ENCODE measurements at places on chromosomes 4 and X.

DNA sequence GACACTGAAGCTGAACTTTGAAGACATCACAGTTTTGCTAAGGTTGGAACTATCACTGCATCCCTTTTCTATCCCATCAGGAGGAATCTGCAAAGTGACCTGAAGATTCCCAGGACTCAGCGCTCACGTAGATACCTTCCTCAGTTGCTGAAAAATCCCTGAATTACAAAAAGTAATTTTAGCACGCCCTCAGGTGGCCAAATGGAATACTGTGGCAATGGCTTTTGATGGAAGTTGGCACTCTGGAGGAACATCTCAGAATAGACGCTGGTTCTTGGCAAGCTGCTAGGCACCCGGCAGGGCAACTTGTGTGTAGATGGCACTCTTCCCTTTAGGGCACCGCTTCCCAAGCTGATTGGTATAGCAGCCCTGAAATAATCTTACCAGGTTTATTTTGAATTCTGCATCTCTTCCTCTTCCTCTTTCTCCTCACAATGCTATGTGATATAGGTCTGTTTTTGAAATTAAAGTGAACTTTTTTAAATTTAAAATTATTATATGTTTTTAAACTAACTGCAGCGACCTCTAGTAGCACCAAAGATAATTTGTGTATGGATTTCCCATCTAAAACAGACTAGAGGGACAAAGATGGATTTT lies 16.3 kb upstream of the ESX1 start:
- DNase-seq = no peak

GRCh38 chr4:6539009-6539764 lies 35.8 kb upstream of the MAN2B2 start:
- no peak for DNase-seq

DNA sequence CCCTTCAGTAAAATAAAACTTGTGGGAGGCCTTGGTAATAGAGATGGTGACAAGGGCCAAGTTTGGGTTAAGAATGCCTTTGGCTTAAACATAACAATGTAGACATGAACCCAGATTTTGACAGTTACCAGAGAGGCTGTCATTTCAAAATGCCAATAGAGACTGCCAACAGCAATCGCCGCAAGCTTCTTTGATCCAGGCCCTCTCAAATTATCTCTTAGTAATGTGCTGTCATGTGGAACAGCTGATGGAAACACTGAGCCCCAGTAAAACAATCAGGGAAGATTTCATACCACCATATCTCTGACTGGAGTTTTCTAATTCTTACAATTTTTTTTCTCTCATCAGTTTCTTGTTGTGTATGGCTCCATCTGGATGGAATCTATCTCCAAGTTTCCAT lies 80.5 kb downstream of the ZNF330 start:
- no peak for DNase-seq

DNA sequence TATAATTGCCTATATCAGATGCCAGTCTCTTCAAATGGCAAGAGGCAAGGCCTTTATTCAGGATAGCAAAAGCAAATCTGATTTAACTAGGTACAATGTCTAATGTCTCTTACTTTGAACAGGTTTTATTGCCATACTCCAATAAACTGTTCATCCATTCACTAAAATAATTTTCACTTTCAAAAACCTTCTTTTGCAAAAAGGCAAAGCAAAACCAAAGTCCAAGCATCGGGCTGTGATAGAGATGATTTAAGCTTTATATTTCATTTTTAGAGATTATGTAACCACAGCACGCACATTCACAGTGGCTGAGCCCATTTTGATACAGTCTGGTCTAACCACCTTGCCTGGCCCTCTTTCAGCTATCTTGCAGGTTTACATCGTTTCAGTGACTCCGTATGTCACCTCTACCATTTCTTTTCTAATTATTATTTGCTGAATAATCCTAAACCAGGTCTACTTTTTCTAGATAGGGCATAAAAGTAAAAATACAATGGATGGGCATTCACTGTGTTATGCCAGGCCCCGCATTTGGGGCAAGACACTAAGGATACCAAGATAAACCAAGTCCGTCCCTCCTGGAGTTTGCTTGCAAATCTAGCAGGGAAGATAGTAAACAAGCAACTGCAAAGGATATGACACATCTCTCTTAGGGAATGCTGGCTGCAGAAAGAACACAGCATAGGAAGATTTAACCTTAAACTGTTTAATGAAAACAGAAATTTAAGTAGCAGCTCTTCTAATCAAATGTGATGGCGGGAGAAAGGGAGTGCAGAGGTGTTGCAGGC lies 1.8 kb downstream of the CASP3 start:
- DNase-seq = no peak

DNA sequence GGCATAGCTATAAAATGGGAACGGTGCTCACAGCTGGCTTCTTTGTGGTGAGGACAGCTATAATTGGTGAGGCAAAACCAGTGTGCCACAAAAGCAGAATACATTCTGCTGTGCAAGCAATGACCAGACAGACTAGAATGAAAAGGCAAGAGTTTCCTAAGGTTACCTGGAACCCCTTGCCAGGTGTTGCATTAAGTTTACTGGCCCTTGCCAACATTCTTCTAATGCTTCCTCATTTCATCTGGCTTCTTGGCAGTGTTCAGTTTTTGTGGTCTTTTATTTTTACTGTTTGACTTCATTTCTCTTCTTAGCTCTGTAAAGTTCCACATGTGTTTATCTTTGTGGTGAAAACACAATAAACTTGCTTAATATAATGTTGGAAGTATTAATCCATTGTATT lies 131.4 kb downstream of the PTTG2 start:
- DNase-seq = no peak

DNA sequence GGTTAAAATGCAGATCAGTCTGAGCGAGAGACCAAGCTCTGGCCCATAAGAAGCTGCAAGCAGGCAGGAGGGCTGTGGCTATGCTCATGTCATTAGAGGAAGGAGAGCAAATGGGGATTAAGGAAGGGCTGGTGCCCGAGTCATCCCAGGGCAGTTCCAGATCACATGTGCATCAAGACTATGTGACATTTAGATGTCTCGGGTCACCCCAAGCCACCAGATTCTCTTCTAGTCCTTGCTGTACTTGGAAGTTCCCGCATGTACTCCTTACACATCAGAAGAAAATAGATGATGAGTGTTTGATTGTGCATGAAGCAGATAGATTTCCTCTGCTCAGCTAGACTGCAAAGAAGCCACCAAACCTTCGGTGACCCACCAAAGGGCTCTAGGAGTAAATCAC lies 42.1 kb upstream of the KLHL34 start:
- DNase-seq = no peak

GRCh38 chr4:95363966-95364365 lies 184.8 kb downstream of the UNC5C start:
- DNase-seq = no peak

All from NT2/D1 (cell line).